ENCODE measurements at places on chromosomes 11 and 22.

DNA sequence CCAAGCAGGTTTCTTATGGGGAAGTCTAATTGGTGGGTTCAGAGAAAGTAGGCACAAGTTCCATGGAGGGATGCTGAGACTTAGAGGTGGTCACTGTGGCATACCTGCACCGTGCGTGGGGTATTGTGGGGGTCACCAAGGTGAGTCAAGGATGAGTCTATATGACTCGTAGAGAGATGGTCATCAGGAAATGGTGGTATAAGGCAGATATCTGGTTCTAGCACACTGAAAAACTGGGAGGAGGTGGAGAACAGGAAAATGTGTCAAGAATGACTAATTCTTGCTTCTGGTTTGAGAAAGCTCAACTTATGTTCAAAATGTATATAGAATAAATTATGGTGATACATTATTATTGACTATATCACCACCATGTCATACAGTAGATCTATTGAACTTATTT is 258.1 kb downstream of the RAB38 start:
- DNase-seq: no peak

- no peak for DNase-seq
Measured at GRCh38 chr11:101470419-101470818, 113.4 kb downstream of the TRPC6 start.

DNA sequence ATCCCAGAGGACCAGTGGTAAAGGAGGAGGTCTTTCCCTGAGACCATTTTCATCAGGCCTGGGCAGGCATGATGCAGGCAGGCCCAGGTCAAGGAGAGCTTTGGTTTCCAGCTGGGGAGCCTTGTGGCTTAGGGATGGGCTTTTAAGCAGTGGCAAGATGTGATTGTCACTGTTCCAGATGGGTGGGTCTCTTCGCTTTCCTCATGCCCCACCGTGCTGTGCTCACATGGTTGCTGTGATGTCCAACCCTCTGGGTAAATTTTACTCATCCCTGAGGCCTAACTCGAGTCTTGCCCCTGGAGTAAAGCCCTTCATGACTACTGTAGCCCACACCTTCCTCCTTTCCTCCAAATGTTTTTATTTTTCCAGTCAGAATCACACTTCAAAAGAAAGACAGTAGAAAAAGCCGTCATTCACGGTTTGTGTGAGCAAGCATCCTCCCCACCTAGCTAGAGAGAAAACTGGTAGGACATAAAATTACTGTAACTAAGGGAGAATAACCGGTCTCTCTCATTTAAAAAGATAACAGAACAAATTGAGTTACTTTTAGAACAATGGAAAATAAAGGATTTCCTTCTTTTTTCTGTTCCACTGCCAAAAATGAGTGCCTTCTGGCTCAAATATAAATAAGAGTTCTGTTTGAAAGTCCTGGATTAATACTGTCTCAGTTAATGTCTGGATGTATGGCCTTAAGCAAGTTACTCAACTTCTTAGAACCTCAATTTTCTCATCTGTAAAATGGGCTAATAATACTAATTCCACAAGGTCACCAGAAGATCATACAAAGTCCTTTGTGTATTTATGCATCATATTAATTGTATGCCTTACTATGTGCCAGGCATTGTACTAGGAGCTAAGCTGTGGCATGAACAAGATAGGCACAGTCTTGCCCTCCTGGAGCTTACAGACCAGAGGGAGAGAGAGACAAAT is 84.9 kb downstream of the ME3 start:
- no peak for DNase-seq

DNA sequence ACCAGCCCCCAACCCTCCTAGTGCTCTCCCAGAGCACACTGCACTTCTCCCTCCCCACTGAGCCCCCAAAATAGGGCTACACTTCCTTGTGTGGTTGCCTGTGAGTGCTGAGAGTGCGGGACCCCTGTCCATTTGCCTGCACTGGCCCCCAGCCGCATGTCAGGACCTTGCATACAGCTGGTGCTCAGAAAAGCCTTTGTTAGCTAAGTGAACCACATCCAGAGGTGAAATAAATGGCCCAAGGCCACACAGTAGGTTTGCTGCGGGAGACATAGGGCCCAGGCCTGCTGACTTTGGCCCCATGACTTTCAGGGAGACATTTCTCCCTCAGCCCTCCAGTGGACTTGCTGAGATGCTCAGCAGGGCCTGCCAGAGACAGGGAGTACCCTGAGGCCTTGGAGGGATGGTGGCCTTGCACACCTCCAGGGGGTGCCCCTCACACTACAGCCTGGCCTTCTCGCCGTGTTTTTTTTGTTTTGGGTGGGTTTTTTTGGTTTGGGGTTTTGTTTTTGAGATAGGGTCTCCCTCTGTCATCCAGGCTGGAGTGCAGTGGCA is 10.2 kb downstream of the SSTR3 start:
- DNase-seq: no peak

- no peak for DNase-seq
Measured at GRCh38 chr22:43992331-43992821, 31.7 kb upstream of the PARVB start.

- no peak for DNase-seq
Measured at GRCh38 chr11:24043842-24044241, 453.0 kb upstream of the LUZP2 start.

DNA sequence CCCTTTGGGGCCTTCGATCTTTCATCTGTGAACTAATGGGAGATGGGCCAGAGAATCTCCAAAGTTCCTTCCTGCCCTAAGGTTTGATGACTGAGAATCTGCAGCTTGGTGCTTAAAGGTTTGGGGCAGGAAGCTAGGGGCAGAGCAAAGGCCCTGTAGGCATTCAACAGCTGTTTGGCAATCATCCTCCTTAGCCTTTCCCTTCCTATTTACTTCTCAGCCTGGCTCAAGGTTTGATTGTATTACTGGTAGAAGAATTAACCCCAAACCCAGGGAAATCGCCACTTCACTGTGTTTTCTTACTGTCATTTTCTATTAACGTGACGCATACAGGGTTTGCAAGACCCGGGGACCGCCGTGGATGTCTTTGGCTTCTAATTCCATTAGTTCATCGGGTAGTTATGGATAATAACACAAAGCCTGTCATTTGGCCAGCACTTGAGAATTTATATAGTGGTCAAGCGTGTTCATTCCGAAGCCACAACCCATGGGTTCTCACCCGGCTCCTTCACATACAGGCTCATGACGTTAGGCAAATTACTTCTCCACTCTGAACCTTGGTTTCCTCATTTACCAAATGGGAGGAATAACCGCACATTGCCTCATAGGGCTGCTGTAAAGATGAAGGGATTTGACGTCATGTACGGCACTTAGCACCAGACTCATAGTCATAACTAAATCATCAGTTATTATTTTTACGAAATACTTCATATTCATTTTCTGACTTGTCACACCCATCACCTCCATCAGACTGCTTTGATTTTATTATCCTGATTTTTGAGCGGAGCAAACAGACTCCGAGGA is 158.1 kb downstream of the FBXO7 start:
- DNase-seq: no peak
